ENCODE measurements at places on chromosomes 7 and 10.

DNA sequence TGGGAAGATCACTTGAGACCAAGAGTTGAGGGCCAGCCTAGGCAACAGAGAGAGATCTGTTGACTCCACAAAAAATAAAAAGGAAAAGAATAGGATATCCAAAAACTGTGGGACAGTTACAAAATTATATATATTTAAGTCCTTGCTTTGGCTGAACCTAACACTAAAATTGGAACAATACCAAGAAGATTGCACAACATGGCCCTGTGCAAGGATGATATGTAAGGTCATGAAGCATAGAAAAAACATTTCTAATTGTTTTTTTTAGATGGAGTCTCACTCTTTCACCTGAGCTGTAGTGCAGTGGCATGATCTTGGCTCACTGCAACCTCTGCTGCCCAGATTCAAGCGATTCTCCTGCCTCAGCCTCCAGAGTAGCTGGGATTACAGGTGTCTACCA lies 139.0 kb downstream of the TPST1 start:
- peak; percentile 57 for DNase-seq

DNA sequence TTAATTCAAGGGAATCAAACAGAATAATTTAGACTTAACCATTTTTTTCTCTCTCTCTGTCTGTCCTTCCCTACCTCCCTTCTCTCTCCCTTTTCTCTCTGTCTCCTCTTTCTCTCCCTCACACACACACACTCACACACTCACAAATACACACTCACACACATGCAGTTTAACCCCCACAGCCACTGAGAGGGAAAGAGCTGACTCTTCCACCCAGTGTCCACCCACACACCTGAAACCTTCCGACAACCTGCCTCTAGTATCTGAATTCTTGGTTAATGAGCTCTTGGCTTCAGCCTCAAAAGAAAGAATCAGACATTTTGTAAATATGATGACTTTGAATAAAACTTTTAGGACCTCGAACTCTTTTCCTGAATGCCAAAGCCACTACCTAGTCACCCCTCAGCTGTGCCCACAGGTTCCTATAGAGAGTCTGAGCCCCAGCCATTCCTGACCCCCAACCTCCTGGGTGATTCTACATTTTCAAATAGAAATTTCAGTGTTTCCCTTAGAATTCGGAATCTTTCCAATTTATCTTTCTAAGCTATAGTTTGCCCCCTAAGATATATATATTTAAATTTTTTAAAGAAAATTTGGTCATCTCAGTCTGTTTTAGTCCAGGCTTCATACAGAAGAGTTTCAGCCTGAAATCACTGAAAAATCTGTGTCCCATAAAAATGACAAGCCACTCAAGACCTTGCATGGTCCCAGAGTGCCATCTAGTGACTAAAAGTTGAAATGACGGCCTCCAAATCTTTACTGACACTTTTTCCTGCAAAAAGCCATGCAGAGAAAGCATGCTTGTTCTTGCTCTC lies 202.8 kb downstream of the IPMK start:
- DNase-seq: peak; percentile 51

- peak; percentile 82 for DNase-seq
Observed at GRCh38 chr7:80699045-80699638, 60.7 kb downstream of the CD36 start.

DNA sequence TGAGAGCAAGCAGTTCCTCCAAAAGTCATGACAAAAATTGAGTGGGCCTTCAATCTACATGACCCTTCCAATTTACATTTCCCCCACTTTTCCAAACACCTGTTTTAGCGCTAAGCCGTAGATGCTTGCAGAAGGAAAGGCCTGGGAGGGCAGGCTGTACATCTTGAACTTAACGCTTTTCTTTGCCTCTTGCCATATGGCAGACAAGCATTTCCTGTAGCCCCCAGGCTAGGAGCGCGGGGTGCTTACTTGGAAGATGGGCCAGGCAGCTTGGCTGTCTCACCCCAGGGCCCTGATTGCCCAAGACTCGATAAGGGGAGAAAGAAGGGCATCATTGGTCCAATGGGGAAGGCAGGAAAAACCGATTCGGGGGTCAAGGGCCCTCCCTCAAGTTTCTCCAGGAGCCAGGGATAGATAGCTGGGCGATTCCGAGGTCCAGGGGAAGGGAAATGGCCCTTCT lies 1.8 kb downstream of the HOXA10 start:
- peak; percentile 67 for DNase-seq

- no peak for DNase-seq
Observed at GRCh38 chr10:119762805-119763798, 37.3 kb downstream of the INPP5F start.

GRCh38 chr7:155237297-155237696 lies 60.4 kb upstream of the INSIG1 start:
- no peak for DNase-seq

Data from hematopoietic multipotent progenitor cell treated with erythropoietin and hydrocortisone succinate and interleukin-3 and kit ligand, for 4 days (in vitro differentiated cells).